Stimulated activated CD8-positive, alpha-beta memory T cell treated with anti-CD3 and anti-CD28 coated beads, Interleukin-4, amount 100 ng/mL, for 1 hour (primary cell): ENCODE measurements at places on chromosomes 3 and 15.

GRCh38 chr15:93825682-93826081 is 405.7 kb upstream of the MCTP2 start:
- no peak for DNase-seq

GRCh38 chr15:92821491-92822116 is 78.5 kb upstream of the CHD2 start:
- DNase-seq = no peak

GRCh38 chr3:70824078-70824477 is 511.6 kb upstream of the MDFIC2 start:
- no peak for DNase-seq

- DNase-seq = no peak
Observed at GRCh38 chr3:50268703-50269451, at the start of gene SEMA3B. TSS of gene SEMA3B (plus strand) at chr3:50269147. CDS start at chr3:50269241, 94 bp downstream.

DNA sequence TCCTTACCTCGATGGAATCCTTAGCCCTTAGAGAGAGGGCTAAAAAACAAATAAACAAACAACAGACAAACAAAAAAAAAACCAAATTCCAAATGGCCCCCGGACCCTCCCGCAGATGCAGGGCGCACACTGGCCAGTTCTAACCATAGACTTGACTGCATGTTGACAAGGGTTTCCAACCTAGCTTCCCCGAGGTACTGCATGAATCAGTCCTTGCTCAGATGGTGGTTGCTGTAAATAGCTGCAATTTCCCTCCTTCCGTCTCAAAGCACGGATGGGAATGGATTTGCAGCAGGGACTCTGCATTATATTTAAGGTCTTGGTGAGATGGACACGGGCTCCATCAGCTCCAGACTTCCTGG is 162.8 kb downstream of the CD47 start:
- no peak for DNase-seq

- DNase-seq = no peak
Observed at GRCh38 chr3:59558906-59559720, 509.3 kb upstream of the CFAP20DC start.

DNA sequence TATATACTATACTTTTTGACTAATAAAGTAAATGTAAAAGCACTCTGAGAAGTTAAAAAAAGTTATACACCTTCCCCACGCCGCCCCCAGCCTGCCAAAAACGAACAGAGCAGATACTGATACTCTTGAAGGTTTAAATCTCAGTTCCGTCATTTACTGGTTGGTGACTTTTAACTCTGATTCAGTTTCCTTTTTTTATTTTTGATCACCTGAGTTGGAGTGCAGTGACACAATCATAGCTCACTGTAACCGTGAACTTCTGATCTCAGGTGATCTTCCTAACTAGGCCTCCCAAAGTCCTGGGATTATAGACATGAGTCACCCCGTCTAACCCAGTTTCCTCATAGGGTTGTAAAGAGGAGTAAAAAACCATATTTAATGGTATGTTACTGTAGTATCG is 3.3 kb upstream of the TIPIN start:
- DNase-seq = no peak

DNA sequence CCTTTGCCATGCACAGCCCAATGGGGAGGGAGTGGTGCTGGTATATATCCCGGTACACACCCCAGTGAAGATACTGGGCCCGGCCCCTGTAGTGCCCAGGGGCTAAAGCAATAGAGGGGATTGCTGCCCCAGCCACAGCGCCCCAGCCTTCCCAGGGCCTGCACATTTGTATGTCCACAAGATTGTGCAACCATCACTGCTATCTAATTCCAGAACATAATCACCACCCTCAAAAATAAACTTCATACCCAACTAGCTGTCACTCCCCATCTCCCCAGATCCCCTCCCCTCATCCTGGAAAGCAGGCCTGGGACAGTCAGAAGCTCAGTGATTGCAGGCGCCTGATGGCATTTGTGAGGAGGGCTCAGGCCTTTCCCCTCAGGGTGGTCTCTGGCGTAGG is 13.5 kb downstream of the GNAI2 start:
- DNase-seq = no peak

- no peak for DNase-seq
Observed at GRCh38 chr3:29281344-29282241, 722 bp downstream of the RBMS3 start.

GRCh38 chr3:195200010-195200822 is 70.7 kb downstream of the XXYLT1 start:
- DNase-seq = no peak

DNA sequence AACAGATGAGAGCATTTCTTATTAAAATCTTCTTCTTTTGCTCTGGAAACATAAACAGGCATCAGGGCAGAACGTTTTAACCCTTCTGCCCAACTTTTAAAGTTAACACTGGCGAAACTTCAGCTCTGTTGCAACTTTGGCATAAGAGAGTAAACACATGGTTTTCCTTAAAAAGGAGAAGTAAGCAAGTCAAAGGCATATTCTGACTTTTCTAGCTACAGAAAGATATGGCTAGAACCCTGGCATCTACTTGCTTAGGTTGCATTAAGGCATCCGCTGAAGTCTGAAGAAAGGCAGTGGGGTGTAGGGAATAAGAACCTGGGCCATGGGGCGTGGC is 13.3 kb upstream of the IL16 start:
- DNase-seq = no peak

DNA sequence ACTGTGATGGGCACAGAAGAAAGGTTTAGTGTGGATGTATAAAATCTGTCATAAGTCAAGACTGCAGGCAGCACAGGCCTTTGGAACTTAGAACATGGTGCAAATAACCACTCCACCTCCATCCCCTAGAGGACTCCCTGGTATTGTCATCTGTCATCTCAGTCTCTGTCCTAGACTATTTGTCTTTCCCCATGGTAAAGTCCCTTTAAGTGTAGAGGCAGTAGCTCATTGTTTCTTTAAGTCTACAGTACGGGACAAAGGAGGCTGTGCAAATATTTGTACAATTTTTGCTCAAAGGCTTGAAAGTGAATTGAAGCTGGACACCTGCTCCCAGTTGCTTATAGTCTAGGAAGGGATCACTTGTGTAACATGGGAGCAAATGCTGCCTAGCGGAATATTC is 3.2 kb upstream of the PXYLP1 start:
- DNase-seq = no peak

- DNase-seq = no peak
Observed at GRCh38 chr3:156983559-156983958, 157.4 kb downstream of the LEKR1 start.

DNA sequence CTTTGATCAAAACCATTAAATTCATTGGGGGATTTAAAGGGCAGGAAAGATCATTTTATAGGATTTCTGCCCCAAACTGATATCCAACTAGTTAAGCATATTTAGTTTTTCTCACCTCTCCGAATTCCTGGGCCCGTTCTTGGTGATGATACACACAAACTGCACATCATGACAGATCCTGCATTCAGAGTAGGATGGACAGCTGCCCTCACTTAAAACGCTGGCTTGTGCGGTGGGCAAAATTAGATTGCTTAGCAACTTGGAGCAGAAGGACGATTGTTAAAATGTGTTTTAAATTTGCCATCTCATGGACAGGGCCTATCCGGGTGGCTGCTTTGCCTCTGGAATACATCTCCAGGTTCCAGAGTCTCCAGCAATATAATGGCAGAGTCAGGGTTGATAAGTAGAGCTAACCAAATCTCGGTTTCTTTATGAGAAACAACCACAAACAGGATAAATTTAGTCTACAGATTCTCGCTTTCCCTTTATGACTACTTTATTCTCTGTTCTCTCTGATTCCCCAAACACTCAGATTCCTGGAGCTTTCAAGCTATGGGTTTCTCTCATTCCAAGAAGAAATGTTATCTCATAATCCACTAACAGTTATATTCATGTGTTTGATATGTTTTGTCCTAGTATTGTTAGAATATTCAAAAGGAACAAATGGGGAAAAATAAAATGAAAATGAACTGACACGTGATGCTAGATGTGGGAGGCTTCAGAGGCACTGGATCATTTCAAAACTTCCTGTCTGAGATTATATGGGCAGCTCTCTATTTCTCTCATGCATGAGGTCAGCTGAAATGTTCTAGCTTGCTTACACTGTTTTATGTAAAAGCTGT is 1014.1 kb upstream of the SEMA6D start:
- no peak for DNase-seq

DNA sequence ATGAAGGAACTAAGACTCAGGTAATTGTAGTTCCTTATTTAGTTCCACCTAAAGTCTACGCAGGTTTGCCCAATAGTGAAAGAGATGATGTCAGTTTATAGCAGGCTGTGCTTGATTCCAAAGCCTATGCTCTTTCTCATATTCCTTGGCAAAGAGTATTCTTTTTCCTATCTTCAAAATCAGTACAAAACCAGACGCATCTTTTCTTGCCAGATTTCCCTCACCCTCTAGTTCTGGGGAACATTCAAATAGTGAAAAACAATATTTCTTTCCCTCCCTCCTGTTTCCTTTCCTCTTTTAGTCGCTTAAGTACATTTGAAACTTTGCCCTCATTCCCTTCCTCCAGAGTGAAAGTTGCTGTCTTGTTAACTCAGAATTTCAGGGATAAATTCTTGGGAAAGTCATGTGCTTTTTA is 134.6 kb upstream of the PDZRN3 start:
- DNase-seq = no peak

DNA sequence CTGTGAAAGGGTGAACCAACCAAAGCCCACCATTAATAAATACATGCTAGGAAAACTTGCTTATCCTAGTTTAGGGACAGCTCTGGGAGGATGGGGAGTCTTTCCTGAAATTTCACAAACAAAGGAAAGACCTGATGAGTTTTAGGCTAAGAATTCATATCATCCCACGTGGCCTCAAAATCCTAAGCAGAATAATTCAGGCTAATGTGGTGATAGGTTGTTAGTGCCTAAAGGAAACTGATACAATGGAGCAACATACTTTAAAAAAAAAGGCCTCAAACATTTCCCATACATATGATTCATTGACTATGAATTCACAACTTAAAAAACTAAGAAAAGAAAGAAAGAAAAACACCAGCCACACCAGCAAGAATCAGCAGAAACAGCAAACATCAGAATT is 126.9 kb upstream of the CNTN4 start:
- no peak for DNase-seq

GRCh38 chr3:143413372-143413771 is 293.8 kb downstream of the CHST2 start:
- no peak for DNase-seq

GRCh38 chr15:33310481-33311311 is at the start of gene RYR3:
TSS of gene RYR3 (plus strand) at chr15:33310967. CDS start at chr15:33311046, 79 bp downstream.
- no peak for DNase-seq

DNA sequence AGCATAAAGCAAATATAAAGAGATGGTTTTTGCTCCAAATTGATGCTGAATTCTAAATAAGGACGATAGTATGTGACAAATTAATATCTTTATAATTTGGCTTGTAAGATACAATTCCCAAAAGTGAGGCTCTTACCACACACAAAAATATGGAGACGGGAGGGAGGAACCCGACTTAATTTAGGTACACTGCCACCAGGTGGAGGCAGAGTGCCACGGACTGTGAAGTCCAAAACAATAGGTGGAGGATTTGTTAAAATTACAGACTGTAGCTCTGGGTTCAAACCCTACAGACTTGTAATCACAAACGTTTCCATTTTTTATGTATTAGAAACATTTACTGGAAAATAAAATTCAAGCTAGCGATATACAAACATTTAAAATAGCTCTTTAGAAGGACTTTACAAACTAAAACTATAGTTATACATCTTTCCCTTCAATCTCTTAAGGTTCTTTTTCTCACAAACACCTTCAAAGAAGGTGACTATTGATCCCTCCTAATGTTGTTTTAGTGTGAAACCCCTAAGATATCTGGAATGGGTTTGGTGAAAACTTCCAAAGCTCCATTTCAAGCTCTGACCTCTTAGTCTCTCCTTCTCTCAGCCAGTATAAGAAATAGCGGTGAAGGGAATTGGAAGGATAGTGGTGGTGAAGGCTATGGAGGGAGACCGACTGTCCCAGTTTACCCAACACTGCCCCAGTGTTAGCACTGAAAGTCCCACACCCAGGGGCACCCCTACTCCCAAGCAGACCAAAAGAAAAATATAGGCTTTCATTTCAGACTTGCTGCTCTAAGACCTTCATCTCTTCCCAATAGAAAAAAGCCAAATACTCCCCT is 89.7 kb downstream of the AQP9 start:
- peak; percentile 32 for DNase-seq

DNA sequence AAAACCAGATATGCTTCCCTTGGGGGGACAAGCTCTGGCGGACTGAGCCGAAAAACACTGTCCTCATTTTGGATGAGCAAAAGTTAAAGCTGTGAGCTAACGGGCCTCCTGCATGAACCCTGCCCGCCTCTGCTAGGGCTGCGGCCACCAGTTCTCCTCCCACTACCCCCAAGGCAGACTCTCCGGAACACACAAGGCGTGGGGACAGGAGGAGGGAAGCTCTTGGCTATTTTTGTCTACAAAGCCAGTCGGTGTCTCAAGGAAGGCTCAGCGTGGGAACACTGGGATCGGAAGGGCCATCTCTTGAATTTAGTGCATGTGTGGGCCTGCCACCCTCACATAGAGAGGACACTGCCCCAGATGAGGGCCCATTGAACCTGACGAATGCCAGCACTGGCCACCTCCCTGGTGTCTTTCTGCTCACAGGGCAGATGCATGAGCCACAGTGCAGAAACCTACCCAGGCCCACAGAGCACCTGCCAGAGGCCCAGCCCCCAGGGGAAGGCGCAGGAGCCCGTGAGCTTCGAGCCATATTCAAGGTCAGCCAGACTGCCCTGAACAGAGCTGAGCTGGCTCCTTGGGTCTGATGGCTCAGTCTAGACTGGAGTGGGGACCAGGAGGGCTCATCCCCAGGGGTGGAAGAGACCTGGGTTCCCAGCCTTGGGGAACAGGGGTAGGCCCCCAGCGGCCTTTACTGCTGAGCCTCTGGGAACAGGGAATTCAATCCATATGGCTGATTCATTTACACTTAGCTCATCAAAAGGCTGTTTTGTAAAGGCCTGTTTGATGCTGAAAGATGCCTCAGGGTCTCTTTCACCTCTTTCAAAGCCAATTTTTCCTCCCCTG is 38.3 kb downstream of the HCN4 start:
- DNase-seq = no peak

DNA sequence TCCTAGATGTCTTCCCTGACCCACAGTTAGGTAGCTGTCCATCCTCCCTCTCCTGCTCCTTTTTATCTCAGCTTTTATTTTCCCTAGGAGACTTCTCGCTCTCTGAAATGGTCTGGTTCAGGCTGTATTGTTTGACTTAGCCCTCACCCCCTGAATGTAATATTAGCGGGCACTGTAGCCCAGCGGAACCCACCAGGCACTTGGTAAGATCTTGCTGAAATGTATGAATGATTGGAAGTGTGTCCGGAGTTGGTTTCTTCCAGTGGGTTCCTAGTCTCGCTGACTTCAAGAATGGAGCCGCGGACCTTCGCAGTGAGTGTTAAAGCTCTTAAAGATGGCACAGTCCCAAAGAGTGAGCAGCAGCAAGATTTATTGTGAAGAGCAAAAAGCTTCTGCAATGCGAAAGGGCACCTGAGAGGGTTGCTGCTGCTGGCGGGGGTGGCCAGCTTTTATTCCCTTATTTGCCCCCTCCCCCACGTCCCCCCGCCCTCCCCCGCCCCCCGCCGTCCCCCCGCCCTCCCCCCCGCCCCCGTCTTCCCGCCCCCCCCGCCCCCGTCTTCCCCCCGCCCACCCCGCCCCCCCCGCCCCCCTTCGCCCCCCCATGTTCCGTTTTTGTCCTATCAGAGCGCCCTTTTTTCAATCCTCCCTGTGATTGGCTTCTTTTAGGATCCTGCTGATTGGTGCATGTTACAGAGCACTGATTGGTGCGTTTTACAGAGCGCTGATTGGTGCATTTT is 694 bp upstream of the EEFSEC start:
- DNase-seq = no peak
